ENCODE measurements at places on chromosomes 2 and 18.

GRCh38 chr2:100812116-100812515, 7.8 kb upstream of the NPAS2 start:
- DNase-seq: no peak

- DNase-seq: peak; percentile 92
Measured at GRCh38 chr2:150485871-150486538, 1.5 kb downstream of the RND3 start.

DNA sequence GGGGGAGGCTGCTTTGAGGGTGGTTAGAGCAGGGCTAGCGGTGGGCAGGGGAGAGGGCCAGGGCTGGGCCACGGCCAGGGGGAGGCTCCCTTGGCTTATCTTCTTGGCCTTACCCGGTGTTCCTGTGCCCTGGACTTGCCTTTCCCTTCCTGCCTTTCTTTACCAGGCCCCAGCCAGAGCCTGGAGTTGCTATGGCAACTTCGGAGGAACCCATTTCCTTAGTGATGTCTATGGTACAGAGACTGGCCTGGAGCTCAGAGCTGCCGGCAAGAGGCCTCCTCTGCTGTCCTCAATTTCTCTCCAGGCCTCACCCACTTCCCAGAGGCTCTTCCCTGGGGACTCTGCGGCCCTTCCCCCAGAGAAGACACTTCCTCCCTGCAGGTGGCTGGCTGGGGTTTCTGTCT, 11.5 kb downstream of the SPEG start:
- peak; percentile 73 for DNase-seq

DNA sequence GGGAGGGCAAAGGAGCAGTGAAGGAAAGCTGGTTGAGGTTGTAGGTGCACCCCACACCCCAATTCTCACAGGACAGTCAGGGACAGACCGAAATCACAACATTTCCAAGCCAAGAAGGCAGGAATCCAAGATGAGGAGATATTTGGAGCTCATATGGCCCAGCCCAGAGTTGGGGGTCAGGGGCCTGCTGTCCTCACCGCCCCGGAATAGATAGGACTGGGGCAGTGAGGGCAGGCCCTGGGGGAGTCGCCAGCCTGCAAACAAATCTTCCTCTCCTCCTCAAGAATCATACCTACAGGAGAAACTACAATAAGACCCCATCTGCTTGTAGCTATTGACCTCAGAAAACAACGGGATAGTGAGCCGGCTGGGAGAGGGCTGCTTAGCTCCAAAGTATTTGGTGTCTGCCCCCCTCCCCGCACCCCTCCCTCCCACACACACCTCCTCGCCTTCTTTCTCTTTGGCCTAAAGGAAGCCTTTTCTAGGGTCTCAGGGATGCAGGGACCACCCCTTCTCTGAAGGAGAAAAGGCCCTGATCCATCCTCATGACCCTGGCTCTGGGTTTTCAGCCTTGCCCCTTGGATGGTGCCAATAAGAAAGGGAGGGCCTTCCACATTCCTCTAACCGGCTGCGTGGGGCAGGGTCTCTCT, 3.8 kb downstream of the EN1 start:
- DNase-seq: no peak

DNA sequence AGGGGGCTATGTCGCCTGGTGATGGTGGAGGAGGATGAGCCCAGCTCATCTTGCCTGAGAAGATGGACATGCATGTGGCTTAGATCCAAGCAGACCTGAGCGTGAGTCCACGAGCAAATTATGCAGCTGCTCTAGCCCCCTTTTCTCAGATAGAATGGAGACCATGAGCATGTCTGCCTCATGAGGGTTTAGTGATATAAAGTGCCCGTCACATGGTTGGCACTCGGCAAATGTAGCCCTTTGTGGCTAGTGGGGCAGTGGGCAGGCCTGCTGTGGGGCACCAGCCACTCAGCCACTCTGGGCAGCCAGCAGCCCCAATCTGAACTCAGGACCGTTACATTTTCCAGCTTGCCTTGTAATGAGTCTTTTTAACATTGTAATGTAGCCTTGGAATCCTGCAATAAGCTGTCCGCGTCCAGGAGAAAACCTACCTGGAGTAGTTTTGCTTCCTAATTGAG, 92.1 kb upstream of the HS6ST1 start:
- DNase-seq: no peak

GRCh38 chr18:49487711-49488310, 777 bp upstream of the C18orf32 start:
- DNase-seq: no peak

GRCh38 chr18:76923485-76924085, 101.2 kb downstream of the ZNF236 start:
- DNase-seq: peak; percentile 21

DNA sequence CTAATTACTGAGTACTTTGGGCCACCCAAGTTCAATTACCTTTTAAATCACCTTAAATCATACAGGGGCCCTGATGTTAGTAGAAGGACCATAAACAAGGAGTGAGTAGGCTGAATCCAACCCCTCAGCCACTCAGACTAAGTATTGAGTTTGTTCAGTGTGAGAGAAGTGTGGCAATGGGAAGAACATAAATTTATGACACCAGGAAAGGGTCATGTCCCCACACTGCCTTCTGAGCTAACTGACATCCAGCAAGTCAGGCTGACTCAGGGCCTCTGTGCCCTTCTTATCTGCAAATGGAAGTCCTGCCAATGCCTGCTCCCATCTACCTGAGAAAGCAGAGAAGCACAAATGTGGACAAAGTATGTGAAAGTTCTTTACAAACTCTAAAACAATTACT, 12.9 kb downstream of the PLEKHM3 start:
- no peak for DNase-seq

GRCh38 chr2:15614545-15615300, 23.1 kb downstream of the DDX1 start:
- DNase-seq: no peak

DNA sequence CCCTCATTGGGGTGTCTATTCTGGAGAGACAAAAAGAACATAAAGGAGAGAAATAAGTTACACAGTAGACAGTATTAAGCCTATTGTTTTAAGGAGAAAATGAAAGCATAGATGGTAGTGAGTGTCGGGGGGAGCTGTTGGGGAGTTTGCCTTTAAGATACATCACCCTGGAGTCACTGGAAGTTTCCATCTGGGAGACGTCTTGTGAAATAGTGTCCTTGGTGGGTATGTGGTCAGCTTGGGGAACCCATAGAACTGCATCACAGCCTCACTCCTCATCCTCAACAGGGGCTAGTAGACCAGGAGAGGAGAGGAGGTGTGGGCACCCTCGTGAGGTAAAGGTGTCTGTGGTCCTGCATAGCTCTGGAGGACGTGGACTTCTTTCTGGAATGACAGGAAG, 60.6 kb downstream of the RNF144A start:
- no peak for DNase-seq

DNA sequence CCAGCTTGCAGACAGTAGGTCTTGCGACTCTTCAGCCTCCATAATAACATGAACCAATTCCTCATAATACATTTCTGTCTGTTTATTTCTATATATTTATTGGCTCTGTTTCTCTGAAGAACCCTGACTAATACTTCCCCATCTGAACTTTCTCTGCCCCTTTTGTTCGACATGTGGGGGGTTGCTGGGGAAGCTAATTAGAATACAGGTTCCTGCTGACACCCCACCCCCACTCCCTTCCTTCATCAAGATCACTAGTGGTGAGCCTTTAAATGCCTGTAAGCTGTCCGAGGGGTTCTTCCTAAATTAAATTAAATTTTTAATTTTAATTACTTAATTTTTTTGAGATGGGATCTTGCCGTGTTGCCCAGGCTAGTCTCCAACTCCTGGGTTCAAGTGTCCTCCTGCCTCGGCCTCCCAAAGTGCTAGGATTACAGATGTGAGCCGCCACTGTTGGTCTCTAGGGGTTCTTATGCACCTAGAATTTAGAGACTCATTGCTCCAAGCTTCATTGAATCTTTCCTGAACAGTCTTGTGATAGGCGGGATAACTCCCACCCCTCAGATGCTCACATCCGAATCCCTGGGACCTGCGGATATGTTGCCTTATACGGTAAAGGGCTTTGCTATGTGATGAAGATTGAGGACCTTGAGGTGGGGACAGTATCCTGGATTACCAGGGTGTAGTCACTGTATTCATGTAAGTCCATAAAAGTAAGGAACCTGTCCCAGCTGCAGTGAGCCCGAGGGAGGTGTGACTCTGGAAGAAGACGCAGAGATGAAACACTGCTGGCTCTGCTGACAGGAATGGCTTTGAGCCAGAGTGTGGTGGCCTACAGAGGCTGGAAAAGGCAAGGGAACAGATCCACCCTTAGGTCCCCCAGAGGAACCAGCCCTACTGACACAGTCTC, 26.2 kb downstream of the HPCAL1 start:
- DNase-seq: no peak

DNA sequence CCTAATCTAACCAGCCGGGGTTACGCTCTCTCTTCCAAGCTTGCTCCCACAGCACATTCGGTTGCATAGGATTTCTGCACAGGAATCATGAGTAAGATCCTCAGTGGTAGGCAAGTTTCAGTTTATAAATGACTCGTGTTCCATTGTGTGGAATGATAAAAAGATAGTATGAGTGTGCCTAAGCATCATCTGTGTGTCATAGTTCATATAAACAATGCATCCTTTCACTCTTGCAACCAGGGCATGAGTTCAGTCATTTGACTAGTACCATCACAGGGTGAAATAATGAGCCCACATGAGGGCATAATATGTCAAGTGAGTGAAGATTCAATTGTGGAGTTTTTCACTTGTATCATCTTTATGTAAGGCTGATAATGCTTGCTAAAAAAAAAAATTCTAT, 417.1 kb upstream of the CDH2 start:
- peak; percentile 8 for DNase-seq

DNA sequence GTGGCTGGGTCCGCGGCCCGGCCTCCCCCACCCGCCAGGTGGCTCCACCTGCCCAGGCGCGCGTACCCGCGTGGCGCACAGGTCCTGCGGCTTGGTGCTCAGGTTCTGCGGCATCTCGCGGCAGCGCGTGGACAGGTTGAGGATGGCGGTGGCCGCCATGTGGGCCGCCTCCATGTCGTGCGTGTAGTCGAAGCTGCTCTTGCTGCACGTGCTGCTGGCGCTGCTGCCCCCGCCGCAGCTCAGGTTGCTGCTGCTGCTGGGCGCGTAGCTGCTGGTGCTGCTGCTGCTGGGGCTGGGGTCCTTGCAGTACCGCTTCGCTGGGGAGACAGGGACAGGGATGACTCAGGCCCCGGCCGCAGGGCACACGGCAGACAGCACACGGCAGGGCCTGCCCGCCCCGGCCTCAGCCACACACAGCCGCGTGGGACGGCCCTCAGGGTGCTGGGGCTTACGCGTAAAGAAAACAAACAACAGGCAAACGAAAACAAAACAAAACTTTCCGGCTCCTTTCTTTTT, 147.7 kb upstream of the PXDN start:
- no peak for DNase-seq

DNA sequence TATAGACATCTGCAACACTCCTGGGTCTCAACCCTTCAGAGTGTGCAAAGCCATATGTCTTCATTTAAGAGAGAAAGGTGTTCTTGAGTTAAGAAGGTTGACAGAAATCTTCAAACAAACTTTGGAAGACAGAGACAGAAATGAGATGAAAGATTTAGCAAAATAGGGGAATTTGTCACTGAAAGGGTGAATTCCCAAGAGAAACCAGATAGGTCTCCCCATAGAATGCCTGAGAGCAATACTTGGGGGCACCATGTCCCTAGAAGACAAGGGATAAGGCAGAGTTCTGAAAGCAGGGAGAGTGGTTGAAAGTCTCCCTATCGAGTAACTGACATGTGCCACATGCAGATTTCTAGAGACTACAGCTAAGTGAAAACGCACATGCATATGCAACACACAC, 50.0 kb downstream of the AP1S3 start:
- DNase-seq: no peak

- DNase-seq: peak; percentile 5
Measured at GRCh38 chr18:38966841-38967240, 1401.2 kb upstream of the CELF4 start.

GRCh38 chr18:36160959-36161371, 26.3 kb upstream of the MOCOS start:
- no peak for DNase-seq

- DNase-seq: no peak
Measured at GRCh38 chr18:52869349-52869923, 529.4 kb downstream of the DCC start.

GRCh38 chr2:12728221-12728777, 11.6 kb downstream of the TRIB2 start:
- no peak for DNase-seq

GRCh38 chr2:199707593-199708185, 143.3 kb downstream of the FTCDNL1 start:
- no peak for DNase-seq

GRCh38 chr18:77811503-77811902, 561.9 kb downstream of the GALR1 start:
- no peak for DNase-seq

- no peak for DNase-seq
Measured at GRCh38 chr2:88852753-88853402, 161.4 kb downstream of the RPIA start.

DNA sequence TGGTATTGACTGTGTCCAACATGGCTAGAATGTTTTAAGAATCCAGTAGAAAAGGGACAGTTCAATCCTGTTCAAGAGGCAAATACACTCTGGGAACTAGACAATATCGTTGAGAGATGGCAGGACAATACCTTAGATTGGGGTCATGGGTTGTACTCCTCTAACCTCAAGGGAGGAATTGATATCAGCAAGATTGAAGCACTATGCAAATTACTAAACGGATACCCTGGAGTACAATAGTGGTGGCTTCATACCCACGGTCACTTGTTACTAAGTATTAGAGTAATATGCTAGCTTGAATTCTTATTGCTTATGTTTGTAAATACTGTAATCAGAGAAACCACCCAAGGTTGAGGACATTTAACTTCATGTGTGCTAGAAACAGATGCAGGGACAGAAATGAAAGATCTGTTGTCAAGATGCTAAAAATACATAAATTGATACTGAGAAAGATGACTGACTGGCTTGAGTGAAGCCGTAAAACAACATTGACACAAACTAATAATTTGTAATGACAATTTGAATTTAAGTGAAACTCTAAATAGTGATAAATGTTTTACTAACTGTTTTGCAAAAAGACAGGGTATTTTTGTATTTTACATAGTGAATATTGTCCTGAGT, 73.3 kb downstream of the KCNJ3 start:
- no peak for DNase-seq

- no peak for DNase-seq
Measured at GRCh38 chr2:147137711-147138110, 707.1 kb upstream of the ACVR2A start.
